Right kidney (tissue), 9 donors: ENCODE measurements at places on chromosomes 5 and 9.
A peak's percentile ranks its signal among the peaks of the same experiment; 100 is the strongest.

DNA sequence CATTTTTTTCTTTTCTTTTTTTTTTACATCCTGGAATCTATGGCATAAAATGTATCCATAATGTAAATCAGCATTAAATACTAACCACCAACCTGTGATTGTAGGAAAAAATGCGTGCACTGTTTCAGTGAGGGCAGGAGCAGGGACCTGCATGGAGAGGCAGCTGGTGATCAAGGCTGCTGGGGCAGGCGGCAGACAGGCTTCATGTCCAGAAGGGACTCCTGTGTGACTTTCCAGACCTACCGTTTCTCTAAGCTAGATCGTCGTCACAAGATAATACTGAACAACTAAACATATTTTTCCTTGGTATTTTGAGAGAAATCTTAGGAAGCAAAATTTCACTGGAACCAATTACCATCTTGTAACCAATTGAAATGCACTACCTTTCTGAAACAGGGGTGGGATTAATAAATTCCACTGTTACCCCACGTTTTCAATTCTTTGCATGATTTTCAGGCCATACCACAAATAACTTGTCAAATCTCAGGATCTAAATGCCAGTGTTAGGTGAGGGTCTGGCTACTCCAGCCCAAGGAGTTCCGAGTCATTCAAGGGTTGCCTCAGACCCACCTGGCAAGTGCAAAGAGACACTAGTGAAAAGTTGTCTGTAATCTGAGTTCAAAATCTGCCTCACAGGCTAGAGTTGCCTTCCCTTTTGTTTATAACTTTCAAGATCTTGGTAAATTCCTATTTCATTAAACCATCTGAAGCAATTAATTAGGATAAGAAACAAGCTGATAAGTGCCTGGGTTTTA is 198.2 kb downstream of the SEMA5A start:
- no peak for DNase-seq

DNA sequence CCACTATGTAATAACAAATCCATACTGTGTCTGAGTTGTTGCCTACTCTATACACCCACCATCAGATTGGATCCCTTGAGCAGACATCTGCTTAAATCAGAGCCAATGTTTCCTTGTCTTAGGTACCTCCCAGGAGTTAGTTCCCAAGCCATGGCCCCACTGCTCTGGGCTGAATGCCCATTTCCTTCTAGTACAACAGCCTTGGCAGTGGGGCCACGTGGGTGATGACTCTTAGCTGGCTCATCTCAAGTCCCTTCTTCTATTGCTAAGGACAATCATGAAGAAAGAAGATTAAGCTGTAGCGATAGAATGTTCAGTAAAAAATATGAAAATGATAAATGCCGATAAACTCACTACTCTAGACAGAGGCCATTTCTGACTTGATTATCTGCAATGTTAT is 16.6 kb downstream of the PTGR1 start:
- DNase-seq = no peak

DNA sequence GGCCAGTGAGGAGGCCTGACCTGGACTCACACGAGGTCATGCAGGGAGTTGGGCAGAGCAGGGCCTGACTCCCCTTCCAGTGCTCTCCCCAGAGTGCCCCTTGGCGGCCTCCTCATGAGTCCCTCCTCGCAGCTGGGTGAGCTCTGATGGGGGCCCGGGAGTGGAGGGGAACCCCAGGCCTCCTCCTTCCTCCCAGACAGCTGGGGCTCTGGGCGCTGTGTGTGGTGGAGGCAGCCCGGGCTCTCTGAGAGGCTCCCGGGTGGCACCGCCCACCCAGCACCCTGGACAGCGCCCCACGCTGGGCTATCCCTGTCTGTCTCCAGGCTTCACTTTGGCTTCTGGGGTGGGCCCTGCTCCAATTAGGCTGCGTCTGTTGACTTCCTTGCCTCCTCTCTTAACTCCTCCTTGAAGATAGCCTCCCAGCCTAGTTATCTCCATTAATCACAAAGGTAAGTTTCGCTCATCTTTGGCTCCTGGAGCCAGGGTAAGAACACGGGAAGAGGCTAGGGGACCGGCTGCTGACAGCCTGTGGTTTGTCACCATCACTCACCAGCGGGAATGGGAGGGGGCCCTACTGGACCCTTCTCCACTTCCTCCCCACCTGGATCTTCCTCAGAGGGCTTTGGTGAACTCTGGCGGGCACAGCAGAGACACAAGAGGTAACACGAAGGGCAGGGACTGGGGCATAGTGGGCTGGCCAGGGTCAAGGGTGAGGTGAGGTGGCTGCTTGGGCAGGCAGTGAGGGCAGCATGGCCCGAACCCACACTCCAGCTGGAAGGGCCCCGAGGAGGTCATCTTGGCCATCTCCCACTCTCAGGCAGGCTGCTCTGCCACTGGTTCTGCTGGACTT is 13.1 kb downstream of the PSD2 start:
- DNase-seq = peak; percentile 29

DNA sequence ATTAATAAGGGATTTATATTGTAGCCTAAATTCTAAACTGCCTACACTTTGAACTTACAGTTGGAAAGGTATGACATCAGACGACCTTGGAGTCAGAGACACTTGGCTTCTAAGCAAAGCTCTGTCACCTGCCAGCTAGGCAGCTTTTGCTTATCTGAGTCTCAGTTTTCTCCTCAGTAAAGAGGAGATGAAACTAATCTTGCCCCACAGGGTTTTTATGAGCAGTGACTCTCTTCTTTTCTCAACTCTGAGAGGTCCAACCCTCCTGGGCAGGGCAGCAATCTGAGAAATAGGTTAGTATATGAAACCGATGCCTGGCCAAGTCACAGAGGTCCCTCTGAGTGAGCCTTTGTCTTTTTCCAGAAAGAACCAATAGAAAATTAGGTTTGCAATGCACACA is 53.9 kb downstream of the WDR36 start:
- DNase-seq = no peak

DNA sequence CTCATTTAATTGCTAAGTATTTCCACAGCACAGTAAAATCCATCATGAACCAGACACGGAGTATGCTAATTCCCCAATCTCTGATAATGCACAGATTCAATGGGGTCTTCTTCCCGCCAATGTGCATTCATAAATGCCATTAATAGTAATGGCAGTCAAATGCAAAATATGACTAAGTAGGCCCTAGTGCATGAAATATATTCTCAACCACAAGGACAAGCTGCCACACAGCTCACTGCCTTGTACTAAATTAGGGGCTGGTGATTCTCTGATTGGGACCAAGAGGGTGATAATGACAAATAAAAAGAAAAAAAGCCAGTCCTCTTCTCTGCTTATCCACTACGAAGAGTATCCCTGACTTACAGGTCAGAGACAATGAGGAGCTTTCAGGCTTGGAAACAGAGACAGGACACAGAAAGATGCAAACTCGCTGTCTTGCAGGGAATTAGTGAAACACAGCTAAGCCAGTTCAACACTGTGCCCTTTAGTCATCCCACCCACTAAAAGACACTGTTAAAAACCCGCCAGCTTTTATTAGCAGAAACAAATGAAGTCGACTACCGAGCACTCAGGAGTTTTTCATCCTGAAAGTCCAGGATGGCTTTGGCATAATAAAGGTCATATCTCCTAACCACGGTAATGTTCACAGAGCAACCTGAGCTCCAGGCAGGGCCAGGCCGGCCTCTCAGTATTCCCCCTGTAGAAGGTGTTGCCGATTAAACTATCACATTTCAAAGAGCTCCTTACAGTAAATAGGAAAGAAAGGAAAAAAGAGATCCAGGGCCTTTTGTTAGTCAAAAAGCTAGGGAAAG is 148.1 kb downstream of the EBF1 start:
- DNase-seq = no peak

DNA sequence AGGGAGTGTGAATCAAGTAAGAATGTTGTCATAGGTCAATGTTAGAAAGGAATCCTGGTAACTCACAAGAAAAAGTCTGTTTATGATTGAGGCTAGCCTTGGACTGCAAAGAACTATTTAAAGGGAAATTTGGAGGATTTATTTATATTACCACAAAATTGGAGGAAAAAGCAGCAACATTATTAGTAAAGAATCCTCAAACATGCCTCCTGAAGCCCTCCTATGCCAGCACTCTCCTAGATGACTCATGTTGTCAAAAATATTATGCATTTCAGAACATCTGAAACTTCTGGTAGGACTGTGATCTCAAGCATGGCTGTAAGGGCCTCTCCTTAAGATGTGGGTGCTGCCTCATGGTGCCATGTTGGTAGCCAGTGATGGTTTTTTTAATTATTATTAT is 628.5 kb downstream of the CHSY3 start:
- DNase-seq = no peak

GRCh38 chr9:37747271-37747753 is 6.3 kb upstream of the TRMT10B start:
- peak; percentile 16 for DNase-seq

GRCh38 chr9:96459268-96460007 is 9.5 kb downstream of the HABP4 start:
- DNase-seq = no peak

- no peak for DNase-seq
These were observed 85.8 kb upstream of the PHYKPL start for GRCh38 chr5:178318382-178318781.

GRCh38 chr5:15929611-15930263 is 249.9 kb downstream of the MARCHF11 start:
- no peak for DNase-seq

DNA sequence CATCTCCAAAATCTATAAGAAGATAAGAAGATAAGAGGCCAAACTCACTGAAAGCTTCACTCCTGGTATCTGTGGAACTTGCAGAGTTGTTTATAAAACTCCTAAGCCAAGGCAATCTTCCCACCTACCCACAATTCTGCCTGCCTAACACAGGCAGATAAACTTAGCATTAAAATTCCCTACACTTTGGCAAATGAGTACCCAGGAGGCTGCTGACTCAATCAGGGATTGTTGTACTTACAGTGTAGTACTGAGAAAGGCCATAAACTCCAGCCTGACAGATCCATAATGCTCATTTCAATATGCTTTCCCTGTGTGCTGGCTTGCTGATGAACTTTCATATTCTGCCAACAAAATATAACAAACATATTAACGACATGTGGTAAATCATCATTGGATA is 725.2 kb downstream of the BRINP1 start:
- no peak for DNase-seq

GRCh38 chr9:84694248-84694647 is 24.7 kb downstream of the NTRK2 start:
- DNase-seq = no peak

- DNase-seq = no peak
These were observed 52.4 kb downstream of the MRPL36 start for GRCh38 chr5:1747079-1747802.

- DNase-seq = no peak
These were observed 70.1 kb upstream of the RAPGEF1 start for GRCh38 chr9:131809941-131810344.

GRCh38 chr9:27184556-27185351 is 75.7 kb downstream of the TEK start:
- DNase-seq = no peak

GRCh38 chr5:107100121-107100520 is 570.6 kb downstream of the EFNA5 start:
- DNase-seq = no peak

DNA sequence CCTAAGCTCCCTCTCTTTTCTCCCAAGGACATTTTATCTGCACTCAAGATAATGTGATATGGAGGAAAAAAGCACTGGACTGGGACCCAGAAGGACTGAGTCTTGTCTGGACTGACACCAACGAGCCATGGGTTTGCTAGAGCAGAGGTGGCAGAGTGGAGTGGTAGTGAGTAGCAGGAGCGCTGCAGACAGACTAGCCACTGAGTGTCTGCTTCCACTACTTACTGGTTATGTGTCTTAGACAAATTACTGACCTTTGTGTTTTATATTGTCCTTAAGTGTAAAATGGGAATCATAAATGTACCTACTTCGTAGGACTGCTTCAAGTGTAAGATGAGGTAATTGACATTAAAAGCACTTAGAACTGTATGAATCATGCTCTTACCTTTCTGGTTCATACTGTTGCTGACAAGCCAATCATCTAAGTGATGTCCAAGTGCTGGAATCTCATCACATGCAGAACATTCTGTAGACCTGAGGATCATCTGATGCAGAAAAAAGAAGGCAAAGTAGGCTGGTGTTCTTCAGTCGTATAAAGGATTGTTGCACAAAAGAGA is 12.5 kb upstream of the PRLR start:
- no peak for DNase-seq

DNA sequence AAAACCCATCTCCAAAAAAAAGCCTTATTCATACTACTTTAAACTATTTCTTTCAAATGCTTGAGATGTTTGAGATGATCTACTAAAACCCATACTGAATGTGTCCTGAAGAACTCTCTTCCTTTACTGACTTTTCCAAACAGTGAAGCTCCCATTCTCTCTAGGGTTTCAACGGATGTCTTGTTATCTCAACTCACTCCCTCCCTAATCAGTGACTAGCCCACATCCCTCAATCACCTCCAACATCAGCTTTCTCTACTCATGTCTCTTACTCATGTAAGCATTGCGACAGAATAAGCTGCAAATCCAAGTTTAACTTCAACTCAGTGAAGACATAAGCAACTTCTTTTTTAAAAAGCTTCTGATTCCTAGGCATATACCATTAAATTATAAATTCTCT is 42.1 kb downstream of the WDR41 start:
- no peak for DNase-seq

GRCh38 chr5:88395264-88395663 is 126.6 kb upstream of the TMEM161B start:
- no peak for DNase-seq

DNA sequence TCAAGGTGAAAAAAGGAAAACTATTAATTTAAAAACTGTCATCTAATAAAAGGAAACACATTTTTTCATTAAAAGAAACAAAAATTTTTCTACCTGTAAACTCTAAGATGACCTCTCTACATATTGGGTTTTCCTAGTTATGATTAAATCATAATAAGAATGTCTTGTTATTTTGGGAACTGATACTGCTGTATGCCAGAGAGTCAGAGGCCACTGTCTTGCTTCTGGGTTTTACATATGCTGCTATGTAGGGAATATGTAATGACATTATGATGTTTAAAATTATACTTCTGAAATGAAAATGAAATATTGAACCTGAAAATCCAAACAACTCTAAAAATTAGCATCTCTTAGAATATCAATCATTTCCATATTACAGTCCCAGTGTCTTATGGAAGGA is 63.7 kb downstream of the FEM1C start:
- no peak for DNase-seq

- no peak for DNase-seq
These were observed 31.3 kb upstream of the SMU1 start for GRCh38 chr9:33107762-33108161.

DNA sequence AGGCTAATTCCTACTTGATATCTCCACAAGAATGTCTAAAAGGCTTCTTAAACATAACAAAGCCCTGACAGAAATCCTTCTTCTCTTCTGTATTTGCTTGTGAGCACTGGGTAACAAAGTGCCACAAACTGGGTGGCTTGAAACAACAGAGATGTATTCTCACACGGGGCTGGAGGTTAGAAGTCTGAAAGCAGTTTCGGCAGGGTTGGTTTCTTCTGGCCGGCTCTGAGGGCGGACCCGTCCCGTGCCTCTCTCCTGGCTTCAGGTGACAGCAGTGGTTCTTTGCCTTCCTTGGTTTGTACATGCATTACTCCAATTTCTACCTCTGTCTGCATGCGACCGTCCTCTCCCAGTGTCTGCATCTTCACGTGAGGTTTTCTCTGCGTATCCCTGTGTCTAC is 14.0 kb upstream of the TRAF1 start:
- DNase-seq = no peak

GRCh38 chr5:20615888-20616563 is 628.0 kb upstream of the CDH18 start:
- DNase-seq = no peak
